Stimulated activated CD4-positive, alpha-beta T cell treated with anti-CD3 and anti-CD28 coated beads, TNF-alpha, amount 100 ng/mL, for 48 hours (primary cell): ENCODE measurements at places on chromosomes 11 and 22.

GRCh38 chr11:8757047-8757446, 74.5 kb downstream of the RPL27A start:
- DNase-seq = no peak

GRCh38 chr22:23204125-23204488, 23.8 kb downstream of the BCR start:
- DNase-seq = no peak

DNA sequence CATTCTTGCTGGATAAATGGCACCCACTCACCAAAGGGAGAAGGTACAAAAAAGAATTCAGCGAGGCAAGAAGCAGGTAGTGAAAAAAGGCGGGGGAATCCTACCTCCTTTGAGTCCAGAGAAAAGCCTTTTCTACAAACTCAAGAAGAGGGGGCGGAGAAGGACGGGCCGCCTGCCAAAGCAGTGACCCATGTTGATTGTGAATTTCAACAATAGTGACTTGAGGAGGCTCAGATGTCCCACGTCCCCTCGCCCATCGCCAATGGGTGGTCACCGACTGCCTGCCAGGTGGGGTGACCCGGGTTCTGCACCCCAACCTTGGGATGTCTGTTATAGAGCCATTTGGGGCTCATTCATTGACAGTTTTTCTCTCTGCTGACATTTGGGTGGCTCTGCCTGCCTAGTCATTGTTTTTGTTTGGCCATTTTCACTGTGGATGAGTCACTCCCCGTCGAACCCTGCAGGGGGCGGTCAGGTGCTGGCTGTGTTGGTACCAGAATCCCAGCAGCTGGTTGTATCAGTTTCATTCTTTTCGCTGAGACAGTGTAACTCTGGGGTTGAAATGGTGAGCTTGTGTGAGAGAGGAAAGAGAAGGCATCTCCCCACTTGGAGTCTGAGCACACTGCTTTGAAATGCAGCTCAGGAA, 163.4 kb upstream of the NCAM1 start:
- DNase-seq = no peak

DNA sequence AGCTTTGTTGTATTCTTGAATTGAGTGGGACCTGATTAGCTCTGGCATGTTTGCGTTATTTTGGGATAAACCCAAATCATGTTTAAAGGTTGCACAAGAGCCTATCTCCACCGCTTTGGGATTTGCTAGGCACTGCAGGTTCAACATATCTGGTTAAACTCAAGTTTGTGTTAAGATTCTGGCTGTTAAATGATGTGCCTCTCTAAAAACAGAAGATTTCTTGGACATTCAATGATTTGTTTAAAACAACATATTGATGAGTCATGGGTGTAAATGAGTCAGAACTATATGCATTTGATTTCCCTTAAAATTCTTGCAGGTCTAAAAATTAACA, 67.4 kb downstream of the AMOTL1 start:
- no peak for DNase-seq

DNA sequence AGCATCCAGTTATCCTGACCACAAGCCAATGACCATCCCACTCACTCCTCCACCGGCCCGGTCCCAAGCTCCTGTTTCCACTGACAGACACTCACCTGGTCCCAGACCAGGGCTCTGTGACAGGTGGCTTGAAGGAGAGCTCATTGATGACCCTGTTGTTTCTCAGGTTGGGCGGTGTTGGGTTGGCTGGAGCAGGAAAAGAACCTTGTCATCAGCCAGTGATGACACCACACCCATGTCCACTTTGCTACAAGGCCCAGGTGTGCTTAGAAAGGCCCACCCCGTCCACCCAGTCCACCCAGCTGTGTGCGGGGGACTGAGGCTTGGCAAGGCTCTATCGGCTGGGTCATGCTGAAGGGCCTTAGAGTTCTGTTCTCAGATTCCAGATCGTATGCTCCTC, 42.9 kb downstream of the GAB4 start:
- no peak for DNase-seq

GRCh38 chr11:21396342-21397008, 727.1 kb downstream of the NELL1 start:
- no peak for DNase-seq

- DNase-seq = peak; percentile 32
Measured at GRCh38 chr11:77046060-77046501, 11.9 kb downstream of the B3GNT6 start.

GRCh38 chr11:73350908-73351636, 25.1 kb upstream of the RELT start:
- peak; percentile 31 for DNase-seq

- DNase-seq = no peak
Measured at GRCh38 chr11:90113541-90113940, 20.9 kb upstream of the NAALAD2 start.

- no peak for DNase-seq
Measured at GRCh38 chr22:36901411-36902142, 11.9 kb upstream of the CSF2RB start.

DNA sequence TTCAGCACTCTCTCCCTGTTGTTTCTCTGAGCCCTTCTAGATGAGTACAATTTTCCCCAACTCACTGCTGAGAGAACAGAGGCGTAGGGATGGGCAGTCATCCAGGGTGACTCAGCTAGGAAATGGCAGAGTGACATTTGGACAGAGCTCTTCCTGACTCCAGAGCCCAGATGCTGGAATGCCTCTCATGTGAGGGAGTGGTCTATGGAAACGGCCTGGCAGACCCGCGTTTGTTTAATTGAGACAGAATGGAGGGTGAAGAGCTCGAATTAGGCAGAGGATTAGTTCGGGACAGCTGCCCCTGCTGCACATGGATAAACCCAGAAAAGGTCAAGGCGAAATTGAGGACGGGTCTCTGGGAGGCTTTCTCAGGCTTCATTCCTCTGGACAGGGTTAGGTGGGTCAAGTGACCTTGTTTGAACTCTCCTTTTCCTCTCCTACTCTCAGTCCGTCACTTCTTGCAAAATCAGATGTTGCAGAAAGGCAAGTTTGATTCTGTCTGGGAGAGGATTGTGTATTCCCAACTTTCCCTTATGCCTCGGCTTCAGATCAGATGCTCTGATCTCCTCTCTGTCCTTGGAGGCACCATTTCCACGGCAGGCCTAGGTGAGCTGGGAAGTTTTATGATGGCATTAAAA, 7.6 kb upstream of the LMO2 start:
- DNase-seq = no peak

DNA sequence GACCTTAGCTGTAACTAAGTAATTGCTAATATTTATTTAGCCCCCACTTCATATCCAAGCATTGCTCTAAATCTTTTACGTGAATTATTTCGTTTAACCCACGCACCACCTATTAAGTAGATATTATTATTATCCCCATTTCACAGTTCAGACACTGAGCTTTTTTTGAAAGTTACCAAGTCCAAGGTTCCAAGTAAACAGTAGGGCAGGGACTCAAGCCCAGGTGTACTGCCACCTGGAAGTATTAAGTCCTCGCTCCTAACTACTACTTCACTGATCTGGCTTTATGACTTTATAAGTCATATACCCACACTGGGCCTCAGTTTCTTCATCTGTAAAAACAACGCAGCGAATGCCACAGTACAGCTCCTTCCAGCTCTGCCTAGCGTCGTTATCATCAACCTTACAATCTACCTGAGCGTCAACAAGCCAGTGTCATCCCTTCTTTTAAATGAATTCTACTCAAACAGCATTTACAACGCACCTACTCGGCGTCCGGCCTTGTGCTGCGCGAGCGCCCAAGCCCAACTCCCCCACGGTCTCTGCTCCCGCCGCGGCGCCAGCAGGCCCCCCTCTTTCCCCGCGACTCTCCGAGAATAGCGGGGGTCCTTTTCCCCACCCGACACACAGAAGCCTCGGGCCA, 624 bp downstream of the TMEM41B start:
- DNase-seq = no peak

GRCh38 chr11:12224537-12224893, 114.1 kb downstream of the MICAL2 start:
- peak; percentile 81 for DNase-seq

DNA sequence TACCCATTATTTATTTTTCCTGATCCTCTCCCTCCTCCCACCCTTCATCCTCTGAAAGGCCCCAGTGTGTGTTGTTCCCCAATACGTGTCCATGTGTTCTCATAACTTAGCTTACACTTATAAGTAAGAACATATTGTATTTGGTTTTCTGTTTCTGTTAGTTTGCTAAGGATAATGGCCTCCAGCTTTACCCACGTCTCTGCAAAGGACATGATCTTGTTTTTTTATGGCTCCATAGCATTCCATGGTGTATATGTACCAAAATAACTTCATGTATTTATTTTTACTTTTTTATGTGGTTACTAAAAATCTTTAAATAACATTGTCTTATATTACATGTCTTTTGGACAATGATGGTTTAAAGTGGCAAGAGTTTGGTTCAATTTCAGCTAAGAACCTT, 15.2 kb downstream of the PDGFD start:
- no peak for DNase-seq
